ENCODE measurements at places on chromosomes 6 and 20.
A peak's percentile ranks its signal among the peaks of the same experiment; 100 is the strongest.

DNA sequence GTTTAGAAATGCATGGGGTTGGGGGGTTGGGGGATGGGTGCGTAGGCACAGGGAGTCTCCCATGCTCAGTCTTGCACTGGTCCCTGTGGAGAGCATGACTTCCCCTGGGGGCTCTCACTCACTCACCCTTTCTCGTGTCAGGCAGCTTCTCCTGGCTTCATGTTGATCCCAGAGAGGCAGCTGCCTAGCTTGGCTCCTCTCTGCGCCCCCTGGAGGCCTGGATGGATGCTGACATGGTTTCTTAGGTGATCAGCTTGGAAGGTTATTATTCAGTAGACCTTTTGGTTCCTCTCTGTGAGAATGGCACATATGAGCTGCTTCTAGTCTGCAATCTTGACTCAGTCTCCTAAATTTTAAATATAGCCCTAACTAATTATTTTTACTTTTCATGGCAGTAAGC is 109.3 kb upstream of the FAM83B start:
- peak; percentile 9 for DNase-seq

- DNase-seq, result no peak
These were observed 127.7 kb downstream of the TSHZ2 start for GRCh38 chr20:53099856-53100255.

GRCh38 chr20:15923030-15923776 is 650.0 kb downstream of the KIF16B start:
- DNase-seq, result no peak

DNA sequence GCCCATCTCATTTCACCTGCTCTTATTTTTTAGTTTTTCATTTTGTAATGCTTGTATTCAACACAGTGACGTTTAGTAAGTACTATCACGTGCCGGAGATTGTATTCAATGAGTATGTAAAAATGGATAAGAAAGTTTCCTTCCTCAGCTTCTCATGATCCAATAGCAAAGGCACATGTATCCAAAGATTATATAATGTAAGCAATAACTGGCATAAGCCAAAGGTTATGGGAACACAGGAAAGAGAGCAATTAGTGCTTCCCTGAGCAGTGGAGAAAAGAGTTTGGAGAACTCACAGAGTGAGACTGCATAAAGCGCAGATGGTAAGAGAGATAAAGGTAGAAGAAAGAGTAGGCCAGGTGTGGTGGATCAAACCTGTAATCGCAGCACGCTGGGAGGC is 21.8 kb upstream of the LTV1 start:
- no peak for DNase-seq

DNA sequence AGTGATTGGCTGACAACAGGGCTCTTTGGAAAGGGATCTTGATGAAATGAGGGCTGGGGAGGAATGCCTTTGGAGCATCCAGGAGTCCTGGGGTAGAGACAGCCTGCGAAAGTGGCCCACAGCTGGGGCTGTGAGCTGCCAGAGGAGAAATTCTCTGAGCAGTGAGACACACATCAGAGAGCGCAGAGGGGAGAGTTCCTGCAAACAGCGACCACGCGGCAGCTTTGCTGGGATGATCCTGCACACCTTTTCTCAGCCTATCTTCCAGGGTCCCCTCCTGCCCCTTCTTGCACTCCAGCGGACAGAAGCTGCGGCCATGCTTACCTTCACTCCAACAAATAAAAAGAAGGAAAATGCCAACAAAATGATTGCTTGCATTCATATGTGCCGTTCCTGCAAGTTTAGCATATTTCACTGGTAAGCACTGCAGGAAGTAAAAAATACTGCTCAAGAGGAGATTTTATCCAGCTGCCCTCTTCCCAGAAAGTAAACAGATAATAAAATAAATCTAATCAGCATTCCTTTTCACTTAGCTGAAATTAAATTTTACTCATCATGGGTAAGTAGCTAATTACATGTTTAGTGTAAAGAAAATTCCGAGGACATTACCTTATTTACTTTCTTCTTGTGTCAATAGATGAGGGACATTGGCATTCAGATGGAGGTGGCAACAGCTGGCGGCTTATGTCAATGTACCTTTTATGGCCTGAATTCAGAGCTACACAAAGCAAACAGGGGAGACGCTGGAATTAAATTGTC is 339.9 kb upstream of the ARID1B start:
- DNase-seq, result no peak

DNA sequence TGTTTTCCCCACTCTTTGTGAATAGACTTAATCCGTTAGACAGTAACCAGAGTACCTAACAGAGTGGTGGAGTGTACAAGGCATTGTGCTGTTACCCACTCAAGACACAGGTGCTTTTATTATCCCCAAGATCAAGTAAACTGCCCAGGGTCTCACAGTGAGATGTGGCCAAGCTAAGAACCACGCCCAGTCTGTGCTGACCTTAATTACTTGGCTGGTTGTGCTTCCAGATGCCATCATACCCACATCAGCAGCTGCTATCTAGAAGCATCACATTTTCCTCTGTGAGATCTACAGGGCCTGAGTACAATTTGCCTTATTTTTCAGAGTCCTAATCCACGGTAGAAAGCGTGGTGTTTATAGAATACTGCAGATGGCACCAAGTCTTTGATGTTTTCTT is 70.3 kb downstream of the GFRA4 start:
- no peak for DNase-seq

DNA sequence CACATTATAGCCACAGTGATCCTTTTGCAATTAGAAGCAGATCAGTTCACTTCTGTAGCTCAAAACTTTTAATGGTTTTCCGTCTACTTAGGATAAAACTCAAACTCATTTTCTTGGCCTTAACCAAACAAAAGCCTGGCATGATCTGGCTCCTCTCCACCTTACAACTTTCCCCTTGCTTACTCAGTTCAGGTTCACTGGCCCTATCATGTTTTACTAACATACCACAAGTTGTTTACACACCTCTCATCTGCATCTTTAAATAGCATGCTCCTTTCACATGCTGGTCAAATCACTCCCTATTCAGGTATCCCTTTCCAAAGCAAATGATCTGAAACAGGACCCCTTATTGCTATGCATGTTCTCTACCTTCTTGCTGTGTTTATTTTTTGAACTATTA is 191.4 kb upstream of the FAM83B start:
- DNase-seq, result no peak

- DNase-seq, result no peak
These were observed 1.2 kb downstream of the LAMA5 start for GRCh38 chr20:62365814-62366369.

- DNase-seq, result no peak
These were observed 75.9 kb downstream of the GNAS-AS1 start for GRCh38 chr20:58774667-58775263.

- no peak for DNase-seq
These were observed 27.0 kb upstream of the MLIP start for GRCh38 chr6:54084231-54084630.

- DNase-seq, result peak; percentile 82
These were observed 28.1 kb downstream of the TOX2 start for GRCh38 chr20:43942667-43943285.

- peak; percentile 58 for DNase-seq
These were observed 74.9 kb downstream of the NCOA3 start for GRCh38 chr20:47576516-47577033.

DNA sequence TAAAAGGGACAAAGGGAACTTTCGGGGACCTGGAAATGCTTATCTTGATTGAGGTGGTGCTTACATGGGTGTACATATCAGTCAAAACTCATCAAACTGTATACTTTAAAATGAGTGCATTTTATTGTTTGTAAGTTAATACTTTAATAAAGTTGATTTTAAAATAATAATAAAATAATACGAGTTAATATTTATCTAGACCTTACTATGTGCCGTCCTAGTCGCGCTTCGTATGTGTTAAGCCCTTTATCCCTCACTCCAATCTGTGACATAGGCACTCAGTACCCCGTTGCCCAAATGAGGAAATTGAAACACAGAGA is 47.5 kb downstream of the PDYN start:
- DNase-seq, result no peak

- no peak for DNase-seq
These were observed 94.0 kb downstream of the SGK1 start for GRCh38 chr6:134223796-134224420.

DNA sequence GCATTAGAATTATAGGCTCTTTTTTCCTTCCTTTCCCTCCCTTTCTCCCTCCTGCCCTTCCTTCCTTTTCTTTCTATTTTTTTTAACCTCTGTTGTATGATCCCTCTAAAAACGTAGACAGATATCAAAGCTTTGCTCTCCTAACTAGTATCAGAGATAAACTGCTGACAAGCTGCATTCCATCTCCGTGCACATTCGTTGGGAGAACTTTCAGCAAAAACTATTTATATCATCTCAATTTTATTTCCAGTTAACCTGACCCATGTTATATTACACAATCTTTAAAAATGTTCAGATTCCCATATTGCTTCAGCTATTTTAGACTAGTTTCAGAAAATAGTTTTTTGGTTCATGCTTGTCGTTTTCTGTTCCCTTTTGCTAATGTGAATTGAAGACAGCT is 47.3 kb downstream of the RNF217 start:
- no peak for DNase-seq

DNA sequence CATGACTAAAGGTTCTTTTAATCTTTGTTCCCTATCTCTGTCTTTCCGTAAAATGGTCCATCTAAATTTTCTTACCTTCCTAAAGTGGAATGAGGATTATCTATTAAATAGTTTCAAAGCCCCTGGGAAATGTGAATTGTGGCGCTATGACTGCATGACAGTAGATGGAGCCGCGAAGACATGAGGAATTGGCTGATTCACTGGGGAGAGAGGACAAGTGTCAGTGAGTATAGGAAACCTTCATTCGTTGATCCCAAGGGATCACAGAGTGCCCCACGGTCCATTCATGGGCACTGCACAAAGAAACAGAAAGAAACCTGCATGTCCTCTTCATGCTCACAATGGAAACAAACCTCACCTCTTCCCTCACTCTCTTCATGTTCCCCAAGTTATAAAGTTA is 479.3 kb upstream of the BTBD3 start:
- no peak for DNase-seq

GRCh38 chr6:30494291-30494861 is 5.1 kb downstream of the HLA-E start:
- peak; percentile 9 for DNase-seq

DNA sequence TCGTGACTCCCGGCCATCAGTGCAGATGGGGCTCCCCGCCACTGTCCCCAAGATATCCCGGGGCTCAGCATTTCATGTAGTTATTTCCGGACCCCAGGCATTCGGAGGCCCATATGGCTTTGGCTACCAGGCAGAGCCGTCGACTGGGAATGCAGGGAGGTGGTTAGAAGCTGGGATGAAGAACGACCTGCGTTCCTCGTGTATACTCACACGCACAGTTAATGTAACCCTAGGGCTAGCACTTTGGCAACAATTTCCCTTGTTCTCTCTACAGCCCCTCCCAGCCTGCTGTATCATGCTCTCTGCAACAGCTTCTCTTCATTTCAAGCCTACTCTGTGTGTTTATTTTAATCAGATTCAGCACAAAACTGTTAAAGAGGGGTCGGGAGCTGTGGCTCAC is 240.4 kb downstream of the MYLK4 start:
- no peak for DNase-seq

GRCh38 chr20:62171245-62171644 is 11.6 kb upstream of the MTG2 start:
- DNase-seq, result no peak

- no peak for DNase-seq
These were observed 16.2 kb downstream of the KCNB1 start for GRCh38 chr20:49466114-49466912.

- DNase-seq, result no peak
These were observed 4.2 kb downstream of the MYCT1 start for GRCh38 chr6:152701863-152702401.

DNA sequence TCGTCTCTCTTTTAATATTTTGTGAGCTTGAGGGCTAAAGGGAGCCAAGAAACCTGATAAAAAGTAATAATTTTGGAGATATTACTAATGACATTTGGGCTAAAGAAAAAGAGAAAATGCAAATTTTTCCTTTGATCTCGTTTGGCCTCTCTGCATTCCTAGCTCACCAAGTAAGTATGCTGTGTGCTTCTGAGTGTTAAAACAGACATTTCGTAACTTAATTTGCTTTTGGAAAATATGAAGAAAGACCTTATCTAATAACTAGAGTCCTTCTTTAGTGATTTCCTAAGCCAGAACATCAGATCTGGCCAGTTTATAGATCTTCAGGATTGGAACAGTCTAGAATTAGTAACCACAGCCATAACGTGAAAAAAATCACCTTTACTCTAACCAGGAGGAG is 872.9 kb upstream of the SLC35B3 start:
- no peak for DNase-seq

DNA sequence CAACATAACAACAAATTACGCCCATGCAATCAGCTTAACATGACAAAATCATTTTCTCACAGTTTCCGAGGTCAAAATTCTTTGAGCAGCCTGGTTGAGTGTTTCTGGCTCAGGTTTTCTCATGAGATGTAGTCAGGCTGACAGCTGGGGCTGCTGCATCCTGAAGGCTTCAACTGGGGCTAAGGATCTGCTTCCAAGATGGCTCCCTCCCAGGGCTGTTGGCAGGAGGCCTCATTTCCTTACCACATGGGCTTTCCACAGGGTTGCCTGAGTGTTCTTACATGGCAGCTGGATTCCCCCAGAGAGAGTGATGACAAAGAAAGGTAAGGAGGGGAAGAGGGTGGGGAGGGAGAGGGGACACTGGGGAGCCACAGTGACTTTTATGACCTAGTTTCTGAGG is 63.1 kb upstream of the NNAT start:
- no peak for DNase-seq

DNA sequence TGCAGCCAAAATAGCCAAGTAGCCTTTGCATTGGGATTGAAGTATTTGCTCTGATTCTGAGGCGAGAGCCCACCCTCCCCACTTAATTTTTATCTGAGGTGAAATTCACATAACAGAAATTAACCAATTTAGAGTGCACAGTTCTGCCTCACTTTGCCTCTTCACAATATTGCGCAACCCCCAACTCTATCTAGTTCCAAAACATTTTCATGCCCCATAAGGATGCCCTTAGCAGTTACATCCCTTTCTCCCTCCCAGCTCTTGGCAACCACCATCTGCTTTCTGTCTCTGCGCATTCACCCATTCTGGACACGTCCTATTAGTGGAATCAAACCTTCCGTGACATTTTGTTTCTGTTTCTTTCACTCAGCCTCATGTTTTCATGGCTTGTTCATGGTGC is 9.0 kb downstream of the MAS1L start:
- DNase-seq, result no peak

- DNase-seq, result no peak
These were observed 47.6 kb upstream of the NOTCH4 start for GRCh38 chr6:32271429-32271828.

- DNase-seq, result no peak
These were observed 33.2 kb downstream of the HLA-DRA start for GRCh38 chr6:32472781-32473375.
